Activated effector memory CD4-positive, alpha-beta T cell treated with anti-CD3 and anti-CD28 coated beads, Interleukin-2, amount 50 U/mL, for 16 hours (primary cell): ENCODE measurements at places on chromosomes 7 and 10.

DNA sequence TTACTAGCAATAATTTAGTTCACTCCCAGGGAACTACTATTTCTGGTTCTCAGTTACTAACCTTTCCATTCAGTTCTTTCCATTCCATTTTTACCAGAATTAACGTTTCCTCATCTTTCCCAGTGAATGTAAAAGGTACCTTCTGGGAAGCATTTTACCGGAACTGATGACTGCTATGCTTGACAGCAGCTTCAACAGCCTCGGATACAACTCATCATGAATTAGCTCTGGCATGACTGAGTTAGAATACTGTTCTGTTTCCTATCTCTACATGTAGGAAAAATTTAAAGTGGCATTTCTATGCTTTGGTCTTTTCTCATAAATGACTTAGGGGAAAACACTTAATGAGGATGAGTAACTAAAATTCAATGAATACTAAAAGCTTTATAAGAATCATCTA is 18.6 kb downstream of the TAS2R41 start:
- DNase-seq, result no peak

DNA sequence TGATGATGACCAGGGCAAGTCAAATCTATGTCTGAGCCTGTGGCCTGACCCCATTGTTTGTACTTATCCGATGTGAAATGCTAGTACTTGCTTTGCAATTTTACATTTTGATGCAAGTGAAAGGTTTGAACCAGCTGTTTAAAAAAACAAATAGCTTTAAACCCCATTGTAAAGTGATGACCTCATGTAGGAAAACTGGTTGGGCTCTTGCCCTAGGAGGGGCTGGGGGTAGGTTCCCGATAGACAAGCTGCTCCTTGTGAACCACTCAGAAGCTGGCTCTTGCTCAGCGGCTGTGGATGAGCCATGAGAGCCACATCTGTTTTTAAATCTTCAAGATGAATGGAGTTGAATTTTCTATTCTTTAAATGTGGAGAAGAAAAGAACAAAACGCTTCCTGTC is 185.3 kb downstream of the WDR11 start:
- no peak for DNase-seq

DNA sequence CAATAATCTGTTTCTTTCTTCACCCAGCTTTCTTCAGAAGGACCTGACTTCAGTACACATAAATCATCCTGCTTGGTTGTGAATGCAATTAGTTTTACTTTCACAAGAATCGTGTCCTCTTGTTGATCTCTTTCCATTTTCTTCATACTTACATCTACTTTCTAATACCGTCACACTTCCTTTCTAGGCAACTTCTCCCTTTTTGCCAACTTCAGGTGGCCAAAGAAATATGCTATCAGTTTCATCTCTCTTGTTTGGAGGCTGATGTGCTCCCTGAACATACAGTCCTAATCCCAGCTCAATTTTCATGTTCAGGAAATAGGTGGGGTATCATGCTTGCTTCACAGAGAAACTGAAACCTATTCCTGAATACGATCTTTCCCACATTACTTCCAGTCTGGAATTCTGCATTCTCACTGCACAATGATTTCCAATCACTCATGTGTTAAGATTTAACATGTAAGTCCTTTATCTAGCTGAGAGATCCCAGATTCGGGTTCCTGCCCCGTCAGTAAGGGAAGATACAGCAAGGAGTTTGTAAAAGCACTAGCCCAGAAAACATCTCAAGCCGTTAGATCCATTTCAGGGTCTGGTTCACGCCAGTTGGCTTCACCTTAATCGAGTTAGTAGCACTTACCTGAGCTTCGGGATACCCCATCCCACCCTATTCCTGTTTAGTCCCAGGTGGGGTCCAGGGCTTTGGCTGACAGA is 994 bp downstream of the SLC25A28 start:
- no peak for DNase-seq

DNA sequence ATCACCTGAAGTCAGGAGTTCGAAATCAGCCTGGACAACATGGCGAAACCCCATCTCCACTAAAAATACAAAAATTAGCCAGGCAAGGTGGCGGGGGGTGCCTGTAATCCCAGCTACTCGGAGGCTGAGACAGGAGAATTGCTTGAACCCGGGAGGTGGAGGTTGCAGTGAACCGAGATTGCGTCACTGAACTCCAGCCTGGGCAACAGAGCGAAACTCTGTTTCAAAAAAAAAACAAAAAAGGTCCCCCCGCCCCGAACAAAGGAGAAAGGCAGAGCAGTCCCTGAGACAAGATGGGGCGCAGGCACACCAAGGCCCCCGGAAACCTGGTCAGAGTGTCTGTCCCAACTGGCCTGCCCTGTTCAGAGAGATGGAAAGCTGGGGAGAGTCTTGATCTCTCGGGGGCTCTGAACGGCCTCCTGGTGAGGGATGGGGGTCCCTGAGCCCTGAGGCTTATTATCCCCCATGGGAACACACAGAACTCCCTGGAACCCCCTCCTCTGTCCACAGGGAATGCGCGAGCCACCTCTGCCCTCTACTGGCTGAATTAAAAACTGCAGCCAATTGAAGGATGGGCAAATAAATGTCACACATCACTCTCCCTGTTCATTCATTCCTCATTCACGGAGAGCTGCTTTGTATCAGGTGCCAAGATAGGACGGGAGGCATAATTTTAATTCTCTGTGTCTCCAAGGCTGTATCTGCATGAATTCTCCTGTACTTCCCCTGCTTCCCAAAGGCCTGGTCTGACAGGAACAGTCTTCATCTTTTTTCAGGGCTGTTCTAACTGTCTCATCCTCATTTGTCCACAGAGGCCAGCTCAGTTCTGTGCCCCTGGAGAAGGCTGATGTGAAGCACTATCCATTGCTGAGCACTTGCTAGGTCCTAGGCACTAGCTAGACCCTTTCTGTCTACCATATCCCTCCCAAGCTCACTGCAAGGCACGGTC is 28.9 kb downstream of the MAT1A start:
- peak; percentile 70 for DNase-seq
